ENCODE measurements at places on chromosomes 7 and 10.

GRCh38 chr7:84605301-84605700 is 410.7 kb upstream of the SEMA3A start:
- no peak for DNase-seq

DNA sequence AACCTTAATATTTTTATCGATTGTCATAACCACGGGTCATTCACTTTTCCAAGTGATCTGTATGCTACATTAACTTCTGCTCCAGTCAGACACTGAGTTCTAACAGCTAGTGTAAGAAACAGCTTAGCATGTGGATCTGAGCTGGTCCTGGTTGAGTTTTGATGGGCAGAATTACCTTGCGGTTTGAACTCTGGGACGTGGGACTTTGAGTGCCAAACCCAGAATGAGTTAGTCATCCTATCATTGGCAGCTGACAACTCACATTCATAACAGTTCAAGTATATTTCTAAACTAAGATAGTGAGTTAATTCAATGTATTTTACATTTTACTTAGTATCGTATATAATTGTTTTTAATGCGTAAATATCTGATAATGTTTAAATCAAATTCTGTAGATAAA is 43.2 kb downstream of the C7orf33 start:
- no peak for DNase-seq

DNA sequence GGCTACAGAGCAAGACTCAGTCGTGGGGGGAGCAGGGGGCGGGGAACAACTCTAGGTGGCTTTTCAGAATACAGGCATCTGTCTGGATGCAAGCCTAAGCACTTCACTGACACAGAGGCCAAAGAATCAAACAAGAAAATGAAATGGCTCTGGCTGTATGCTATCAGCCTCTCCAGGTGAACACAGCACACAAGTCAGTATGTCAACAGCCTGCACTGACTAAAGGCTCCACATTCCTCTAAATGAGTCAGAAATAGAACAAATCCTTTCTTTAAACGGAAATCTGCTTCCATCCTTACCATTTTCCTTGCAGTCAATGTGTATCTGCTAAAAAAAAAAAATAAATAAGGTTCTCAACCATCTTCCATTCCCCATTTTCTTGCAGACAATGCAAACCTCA is 88.3 kb downstream of the ARMH3 start:
- DNase-seq: no peak

GRCh38 chr10:6711881-6712280 is 131.8 kb upstream of the PRKCQ start:
- no peak for DNase-seq

GRCh38 chr7:66187905-66188304 is 17.2 kb upstream of the TPST1 start:
- DNase-seq: no peak

DNA sequence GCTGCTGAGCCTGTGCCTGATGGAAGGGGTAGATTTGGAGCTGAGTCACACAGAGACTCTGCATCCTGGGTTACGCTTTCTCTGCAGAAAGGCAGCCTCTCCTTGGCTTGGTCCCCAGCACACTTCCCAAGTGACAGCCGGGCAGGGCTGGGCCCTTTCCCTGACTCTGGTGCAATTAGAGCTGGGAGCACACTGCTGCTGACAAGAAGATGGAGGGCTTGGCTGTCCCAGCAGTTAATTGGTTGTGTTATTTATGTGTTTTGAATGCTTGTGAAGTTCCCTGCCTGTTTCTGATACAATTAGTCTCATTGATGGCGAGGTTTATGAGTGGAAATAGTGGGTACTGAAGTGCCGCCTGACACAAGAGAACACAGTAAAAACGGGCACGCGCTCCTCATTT is 123.6 kb downstream of the TCERG1L start:
- no peak for DNase-seq

GRCh38 chr7:7732621-7733281 is 14.3 kb upstream of the RPA3 start:
- DNase-seq: no peak

- peak; percentile 10 for DNase-seq
These were observed 87.4 kb downstream of the BUB3 start for GRCh38 chr10:123241391-123242141.

DNA sequence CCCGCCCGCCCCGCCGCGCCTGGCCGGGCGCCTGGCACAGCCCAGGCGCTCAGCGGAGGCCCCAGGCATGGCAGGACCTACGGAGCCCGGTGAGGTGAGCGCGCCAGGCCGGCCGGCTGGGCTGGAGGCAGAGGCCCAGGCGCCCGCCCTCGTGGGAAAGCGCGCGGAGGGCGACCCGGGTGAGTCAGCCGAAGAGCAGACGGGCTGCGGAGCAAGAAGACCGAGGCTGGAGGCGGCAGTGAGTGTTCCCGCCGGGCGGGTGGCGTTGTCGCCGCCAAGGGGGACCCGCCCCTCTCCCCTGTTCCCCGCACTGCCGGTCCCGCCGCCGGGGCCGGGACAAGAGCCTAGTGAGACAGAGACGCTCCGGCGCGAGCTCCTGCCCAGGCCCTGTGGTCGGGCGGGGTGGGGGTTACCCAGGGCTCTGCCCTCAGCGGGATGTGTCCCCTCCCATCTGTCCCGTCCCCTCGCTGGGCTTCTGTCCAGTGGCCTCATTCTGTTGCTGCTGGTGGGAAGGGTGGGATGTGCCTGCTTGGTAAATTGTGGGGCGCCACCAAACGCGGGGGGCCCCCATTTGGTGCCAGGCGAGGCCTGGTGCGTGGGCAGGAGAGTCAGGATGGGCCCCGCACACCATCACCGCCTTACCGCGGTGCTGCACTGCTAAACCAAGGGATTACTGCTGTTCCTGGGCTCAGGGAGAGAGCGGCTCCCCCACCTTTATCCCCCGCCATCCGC is 17.0 kb upstream of the NODAL start:
- no peak for DNase-seq

- DNase-seq: no peak
These were observed 37.5 kb downstream of the NET1 start for GRCh38 chr10:5449823-5450222.

DNA sequence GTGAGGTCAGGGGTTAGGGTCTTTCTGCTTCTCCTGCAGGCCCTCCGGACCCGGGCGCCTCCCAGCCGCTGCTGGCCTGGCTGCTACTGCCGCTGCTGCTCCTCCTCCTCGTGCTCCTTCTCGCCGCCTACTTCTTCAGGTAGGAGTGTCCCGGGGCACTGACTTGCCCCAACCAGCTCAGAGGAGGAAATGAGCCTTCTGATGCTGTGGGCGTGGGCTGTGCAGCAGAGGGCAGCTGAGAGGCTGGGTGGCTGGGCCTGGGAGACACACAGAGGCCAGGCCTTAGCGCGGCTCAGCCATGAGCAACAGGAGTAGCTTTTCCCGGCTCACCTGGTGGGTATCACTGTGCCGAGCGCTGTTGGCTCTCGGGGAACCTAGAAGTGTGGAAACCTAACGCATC is 78.9 kb downstream of the MKI67 start:
- peak; percentile 70 for DNase-seq

- DNase-seq: no peak
These were observed 277.4 kb upstream of the KLF14 start for GRCh38 chr7:131011432-131011742.

DNA sequence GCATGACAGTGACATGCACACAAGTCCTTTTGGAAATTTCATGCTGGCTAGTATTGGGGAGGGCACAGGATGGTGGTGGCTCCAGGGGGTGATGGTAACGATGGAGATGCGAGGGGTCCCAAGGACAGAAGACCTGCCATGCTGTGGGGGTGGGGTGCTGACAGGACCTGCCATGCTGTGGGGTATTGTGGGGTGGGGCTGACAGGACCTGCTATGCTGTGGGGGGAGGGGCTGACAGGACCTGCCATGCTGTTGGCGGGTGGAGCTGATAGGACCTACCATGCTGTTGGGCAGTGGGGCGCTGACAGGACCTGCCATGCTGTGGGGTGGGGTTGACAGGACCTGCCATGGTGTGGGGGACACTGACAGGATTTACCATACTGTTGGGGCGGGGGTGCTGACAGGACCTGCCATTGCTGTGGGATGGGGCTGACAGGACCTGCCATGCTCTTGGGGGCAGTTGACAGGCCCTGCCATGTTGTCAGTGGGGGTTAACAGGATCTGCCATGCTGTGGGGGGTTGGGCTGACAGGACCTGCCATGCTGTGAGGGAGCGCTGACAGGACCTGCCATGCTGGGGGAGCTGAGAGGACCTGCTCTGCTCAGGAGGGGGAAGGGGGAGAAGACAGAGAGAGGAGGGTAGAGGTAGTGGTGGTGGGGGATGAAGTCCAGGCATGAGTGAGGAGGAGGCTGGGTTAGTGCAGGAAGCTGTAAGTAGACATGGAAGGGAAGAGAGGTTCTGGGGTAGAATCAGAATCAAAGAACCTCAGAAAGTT is 36.2 kb upstream of the RET start:
- DNase-seq: no peak

GRCh38 chr10:65858841-65859240 is 1067.0 kb upstream of the LRRTM3 start:
- no peak for DNase-seq

GRCh38 chr10:110540031-110540430 is 27.5 kb upstream of the SMC3 start:
- DNase-seq: no peak

GRCh38 chr10:5813091-5813340 is 218 bp downstream of the GDI2 start:
- no peak for DNase-seq
